Right atrium auricular region (tissue), 2 donors: ENCODE measurements at places on chromosomes 1 and 21. TPM values are rescaled to one million over a fixed set of nuclear protein-coding genes. Genes with fewer than 3 reads are reported as not detected.
A peak's percentile ranks its signal among the peaks of the same experiment; 100 is the strongest.

DNA sequence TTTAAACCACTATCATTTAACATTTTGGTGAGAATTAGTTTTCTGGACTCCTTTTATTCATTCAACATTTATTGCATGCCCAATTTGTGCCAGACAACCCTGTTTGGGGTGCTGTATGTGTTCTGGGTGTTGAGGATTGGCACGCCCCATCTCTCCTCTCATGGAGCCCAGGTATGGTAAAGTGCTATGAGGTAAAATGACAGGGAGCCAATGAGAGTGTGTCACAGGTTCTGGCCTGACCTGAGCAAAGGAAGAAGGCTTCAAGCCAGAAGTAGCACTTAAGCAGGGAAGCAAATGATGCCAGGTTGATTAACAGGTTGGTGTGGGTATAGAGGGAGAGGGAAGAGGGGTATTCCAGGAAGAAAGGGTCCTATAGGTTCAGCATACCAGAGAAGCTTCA lies 21.1 kb upstream of the SLC22A15 start:
- DNase-seq = no peak
- H3K27me3 ChIP-seq = no peaks in the 10 kb centered on the region
- H3K4me3 ChIP-seq = no peak overlapping the region
- H3K4me1 ChIP-seq = no peaks in the 10 kb centered on the region
- no peaks in the 10 kb centered on the region for H3K36me3 ChIP-seq

- no peak for DNase-seq
- no peaks in the 10 kb centered on the region for H3K27me3 ChIP-seq
- no peak overlapping the region for H3K27ac ChIP-seq
- no peaks in the 10 kb centered on the region for H3K4me1 ChIP-seq
- no peaks in the 10 kb centered on the region for H3K36me3 ChIP-seq
These were observed 1418.5 kb downstream of the PLA2G4A start for GRCh38 chr1:188247255-188247654.

DNA sequence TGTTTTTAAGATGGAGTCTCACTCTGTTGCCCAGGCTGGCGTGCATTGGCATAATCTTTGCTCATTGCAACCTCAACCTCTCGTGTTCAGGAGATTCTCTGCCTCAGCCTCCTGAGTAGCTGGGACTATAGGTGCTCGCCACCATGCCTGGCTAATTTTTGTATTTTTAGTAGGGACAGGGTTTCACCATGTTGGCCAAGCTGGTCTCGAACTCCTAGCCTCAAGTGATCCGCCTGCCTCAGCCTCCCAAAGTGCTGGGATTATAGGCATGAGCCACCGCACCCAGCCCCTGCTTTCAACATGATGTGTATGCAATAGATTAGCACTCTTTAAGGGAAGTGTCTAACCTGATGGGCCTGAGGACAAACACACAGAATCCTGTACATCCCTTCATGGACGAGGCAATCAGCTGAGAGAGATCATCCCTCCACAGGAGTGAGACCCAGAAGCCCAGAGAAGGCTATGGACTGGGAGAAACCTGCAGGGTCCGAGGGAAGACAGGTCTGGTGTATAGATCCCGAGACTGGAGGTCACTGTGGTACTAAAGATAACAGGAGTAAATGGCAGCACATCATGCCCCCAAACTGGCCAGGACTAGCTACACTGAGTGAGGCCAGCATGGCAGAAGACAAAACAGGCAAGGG lies 5.6 kb upstream of the DEGS1 start:
- H3K4me1 ChIP-seq = peaks cover 8% of the 10 kb centered on the region
- no peaks in the 10 kb centered on the region for H3K36me3 ChIP-seq
- H3K27ac ChIP-seq = no peak overlapping the region
- DNase-seq = no peak

DNA sequence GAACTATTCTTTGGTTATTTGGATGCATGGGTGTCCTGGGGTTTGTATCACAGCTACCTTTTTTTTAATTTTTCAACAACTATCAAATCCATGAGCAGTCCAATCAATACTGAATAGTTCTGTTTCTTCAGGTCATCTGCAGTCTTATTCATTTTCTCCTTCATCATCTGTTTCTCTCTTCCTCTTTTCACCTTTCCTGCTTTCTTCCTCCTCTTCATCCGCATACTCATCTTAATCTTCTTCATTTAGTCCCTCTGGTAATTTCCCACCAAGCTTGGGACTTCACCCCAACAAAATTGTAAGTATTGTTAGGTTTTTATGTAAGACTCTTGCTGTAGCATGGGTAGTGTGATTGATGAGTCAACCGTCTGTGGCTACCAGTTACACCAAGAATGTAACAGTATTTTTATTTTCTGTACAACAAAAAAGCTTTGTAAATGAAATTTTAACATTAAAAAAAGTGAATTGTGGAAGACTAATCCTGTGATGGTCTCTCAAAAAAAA lies 184.1 kb upstream of the RNPC3 start:
- no peaks in the 10 kb centered on the region for H3K36me3 ChIP-seq
- DNase-seq = no peak
- no peak overlapping the region for H3K4me3 ChIP-seq
- no peak overlapping the region for H3K27ac ChIP-seq
- no peaks in the 10 kb centered on the region for H3K4me1 ChIP-seq
- H3K27me3 ChIP-seq = no peaks in the 10 kb centered on the region

DNA sequence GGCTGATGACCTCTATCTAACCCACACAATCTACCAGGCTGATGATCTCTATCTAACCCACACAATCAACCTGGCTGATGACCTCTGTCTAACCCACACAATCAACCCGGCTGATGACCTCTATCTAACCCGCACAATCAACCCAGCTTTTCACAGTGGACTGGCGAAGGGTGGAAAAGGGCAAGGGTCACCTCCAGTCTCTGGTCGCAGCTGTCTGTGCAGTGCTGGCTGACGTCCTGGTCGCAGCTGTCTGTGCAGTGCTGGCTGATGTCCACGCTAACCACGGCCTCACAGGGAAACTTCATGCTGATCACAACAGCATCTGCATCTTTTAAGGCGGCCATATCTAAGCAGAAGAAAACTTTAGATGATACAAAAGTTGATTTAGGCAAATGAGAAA lies 12.2 kb upstream of the CCDC27 start:
- DNase-seq = no peak
- H3K27me3 ChIP-seq = no peaks in the 10 kb centered on the region
- no peak overlapping the region for H3K27ac ChIP-seq
- H3K4me3 ChIP-seq = no peak overlapping the region
- peaks cover 8% of the 10 kb centered on the region for H3K4me1 ChIP-seq
- H3K36me3 ChIP-seq = peaks cover 54% of the 10 kb centered on the region

DNA sequence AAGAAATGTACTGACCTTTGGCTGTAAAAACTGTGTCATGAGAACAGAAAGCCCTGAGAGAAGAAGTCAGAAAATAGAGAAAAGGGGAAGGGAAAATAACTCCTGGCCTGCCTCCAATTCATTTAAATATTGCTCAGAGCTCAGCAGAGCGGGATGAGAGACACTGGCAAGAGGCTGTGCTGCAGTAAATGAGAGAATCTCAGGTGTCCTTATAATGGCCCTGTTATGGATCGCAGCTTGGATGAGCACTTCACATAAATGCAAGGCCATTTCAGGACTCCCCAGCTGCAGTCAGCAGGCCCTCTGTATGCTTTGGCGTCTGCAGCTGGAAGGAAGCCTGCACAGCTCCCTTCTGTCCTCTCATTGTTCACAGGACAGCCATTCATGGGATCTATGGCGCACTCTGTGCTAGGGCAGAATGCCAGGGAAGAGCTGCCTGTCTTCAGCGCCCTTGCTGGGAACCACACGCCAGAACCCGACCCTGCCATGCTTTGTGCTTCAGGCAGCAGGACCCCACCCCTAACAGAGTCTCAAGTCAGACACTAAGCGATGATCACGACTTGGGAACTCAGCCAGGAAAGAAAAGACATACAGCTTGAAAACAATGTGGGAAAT lies 20.7 kb upstream of the ABCB10 start:
- H3K27me3 ChIP-seq = no peaks in the 10 kb centered on the region
- no peaks in the 10 kb centered on the region for H3K36me3 ChIP-seq
- peak overlapping the region; percentile 1 for H3K4me3 ChIP-seq
- H3K4me1 ChIP-seq = peaks cover 24% of the 10 kb centered on the region
- peak overlapping the region; percentile 44 for H3K27ac ChIP-seq

SSR2 gene
- total RNA-seq = 87.6 TPM

COL24A1 gene
- total RNA-seq = 1.0 TPM
